ENCODE measurements at places on chromosomes 1 and 21. TPM values are rescaled to one million over a fixed set of nuclear protein-coding genes. Genes with fewer than 3 reads are reported as not detected.

DNA sequence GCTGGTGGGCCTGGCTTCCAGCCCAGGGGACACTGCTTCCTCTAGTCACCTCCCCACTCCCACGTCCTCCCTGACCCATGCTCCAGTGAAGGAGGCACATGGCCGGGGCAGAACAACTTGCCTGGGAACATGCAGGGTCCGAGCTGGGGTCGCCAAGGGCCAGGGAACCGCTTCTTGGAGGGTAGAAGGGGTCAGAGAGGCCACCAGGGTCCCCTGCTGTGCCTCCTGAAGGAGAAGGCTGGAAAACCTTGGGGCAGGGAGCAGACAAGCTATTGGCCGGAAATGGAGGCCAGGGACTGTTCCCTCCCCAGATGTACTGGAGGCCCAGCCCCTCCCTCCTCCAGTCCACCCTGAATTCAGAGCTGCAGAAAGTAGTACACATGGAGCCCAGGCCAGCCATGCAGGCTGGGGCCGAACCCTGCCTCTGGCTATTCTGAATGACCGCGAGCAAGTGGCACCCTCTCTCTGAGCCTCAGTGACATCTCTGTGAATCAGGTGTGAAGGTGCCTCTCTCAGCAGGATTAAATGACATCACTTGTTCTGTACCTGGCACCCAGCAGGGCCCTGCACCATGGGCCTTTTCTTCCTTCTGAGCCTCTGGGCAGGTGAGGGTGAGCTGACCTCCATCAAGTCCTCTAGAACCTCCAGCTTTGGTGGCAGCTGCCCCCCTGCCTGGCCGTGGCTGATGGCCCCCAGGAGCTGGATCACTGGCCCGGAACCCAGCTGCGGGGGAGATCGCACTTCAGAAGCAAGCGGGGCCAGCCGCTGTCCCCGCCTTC lies 15.7 kb downstream of the SPOCD1 start:
- DNase-seq = no peak

DNA sequence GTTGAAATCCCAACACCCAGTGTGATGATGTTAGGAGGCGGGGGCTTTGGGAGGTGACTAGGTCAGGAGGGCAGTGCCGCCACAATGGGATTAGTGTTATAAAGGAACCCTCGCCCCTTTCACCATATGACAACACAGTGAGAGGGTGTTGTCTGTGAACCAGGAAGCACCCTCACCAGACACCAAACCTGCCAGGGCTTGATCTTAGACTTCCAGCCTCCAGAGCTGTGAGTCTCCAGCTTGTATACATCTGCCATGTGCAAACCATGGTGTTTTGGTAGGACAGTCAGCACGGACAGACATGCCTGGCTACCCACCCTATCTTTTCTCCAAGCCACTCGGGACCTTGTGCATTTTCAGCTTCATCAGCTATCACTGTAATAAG lies 4.0 kb downstream of the TRIM11 start:
- DNase-seq = no peak

- no peak for DNase-seq
Measured at GRCh38 chr1:106986603-106987002, 69.9 kb upstream of the PRMT6 start.

The PLA2G2F gene
- total RNA-seq = not detected

The C1orf53 gene
- 4.9 TPM for total RNA-seq

- DNase-seq = no peak
Measured at GRCh38 chr21:46482225-46482845, 23.6 kb downstream of the DIP2A start.

The ICOSLG gene
- total RNA-seq = 4.4 TPM

DNA sequence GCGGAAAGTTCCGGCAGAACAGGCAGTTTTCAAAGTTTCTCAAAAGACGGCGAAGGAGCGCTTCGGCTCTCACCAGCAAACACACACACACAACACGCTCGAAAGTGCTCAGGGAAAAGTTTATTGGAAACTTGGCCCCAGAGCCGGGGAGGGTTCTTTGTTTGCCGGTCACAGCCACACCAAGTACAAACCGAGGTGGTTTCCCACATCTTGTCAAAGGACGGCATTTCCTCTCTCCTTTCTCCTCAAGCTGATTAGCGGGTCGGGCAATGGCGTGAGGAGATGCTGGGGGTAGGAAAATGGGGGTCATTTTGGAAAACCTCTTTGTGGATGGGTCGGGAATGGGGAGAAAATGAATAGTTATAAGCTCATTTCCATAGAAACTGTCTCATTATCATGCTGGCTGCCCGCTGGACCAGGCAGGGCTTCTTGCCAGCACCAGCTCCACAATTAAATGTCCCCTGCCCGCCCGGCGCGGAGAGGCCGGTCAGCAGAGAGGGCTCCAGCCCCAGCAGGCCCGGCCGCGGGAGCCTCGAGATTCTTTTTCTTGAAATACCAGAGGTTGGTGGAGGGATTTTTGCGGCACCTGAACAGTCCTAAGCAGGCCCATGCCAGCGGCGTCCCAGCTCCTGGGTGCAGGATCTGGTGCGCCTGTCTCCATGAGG lies 92.3 kb downstream of the PRDM16 start:
- DNase-seq = peak; percentile 63

GRCh38 chr1:114003431-114003830 lies 24.2 kb downstream of the OLFML3 start:
- DNase-seq = no peak

GRCh38 chr1:157142201-157142600 lies 4.0 kb upstream of the ETV3 start:
- no peak for DNase-seq
